Stimulated activated CD4-positive, alpha-beta T cell treated with anti-CD3 and anti-CD28 coated beads, Interleukin-4, amount 100 ng/mL, for 1 hour (primary cell): ENCODE measurements at places on chromosomes 16 and 17.

DNA sequence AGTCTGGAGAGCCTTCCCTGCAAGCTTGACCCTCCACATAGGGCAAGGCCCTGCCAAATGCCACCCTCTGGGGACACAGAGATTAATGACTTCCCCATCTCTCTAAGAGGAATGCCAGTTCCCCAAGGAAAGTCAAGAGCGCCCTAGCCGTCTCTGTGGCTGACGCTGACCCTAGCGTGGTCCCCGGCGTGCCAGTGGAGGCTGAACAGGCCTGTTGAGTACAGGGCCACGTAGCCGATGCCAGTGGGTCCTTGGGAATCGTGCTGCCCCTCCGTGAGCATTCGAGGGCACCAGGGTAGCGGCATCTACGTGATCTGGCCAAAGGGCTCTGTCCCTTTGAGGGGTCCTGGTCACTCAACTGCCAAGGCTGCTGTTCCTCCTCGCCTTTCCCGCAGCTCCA is 17.2 kb downstream of the TMEM204 start:
- no peak for DNase-seq

DNA sequence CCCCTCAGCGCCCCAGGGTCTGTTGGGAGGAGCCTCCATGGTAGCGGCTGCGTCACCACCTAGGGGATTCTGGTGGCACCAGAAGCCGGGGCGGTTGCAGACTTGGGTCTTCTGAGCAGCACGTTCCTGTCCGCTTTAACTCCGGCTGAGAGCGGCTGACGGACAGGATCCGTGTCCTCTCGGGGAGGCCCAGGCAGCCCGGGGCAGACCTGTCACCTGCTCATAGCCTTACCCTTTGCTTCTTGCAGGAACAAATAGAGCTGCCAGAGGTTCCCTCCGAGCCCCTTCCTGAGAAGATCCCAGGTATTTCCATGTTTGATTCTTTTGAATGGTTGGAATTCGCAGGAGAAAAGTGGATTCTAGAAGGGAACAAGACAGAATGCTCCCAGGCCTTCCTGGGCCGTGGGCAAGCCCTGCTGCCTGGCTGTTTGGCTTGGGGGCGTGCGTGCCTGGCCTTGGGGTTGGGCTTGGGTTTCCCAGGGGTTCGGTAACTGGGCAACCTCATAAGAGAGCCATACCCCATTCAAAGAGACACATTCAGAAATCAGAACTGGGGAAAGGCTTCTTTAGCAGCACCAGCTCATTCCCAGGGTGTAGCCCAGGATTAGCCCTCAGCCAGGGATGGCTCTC is 6.6 kb downstream of the CHMP6 start:
- no peak for DNase-seq

GRCh38 chr16:10972108-10972818 is 27.9 kb downstream of the CLEC16A start:
- no peak for DNase-seq

DNA sequence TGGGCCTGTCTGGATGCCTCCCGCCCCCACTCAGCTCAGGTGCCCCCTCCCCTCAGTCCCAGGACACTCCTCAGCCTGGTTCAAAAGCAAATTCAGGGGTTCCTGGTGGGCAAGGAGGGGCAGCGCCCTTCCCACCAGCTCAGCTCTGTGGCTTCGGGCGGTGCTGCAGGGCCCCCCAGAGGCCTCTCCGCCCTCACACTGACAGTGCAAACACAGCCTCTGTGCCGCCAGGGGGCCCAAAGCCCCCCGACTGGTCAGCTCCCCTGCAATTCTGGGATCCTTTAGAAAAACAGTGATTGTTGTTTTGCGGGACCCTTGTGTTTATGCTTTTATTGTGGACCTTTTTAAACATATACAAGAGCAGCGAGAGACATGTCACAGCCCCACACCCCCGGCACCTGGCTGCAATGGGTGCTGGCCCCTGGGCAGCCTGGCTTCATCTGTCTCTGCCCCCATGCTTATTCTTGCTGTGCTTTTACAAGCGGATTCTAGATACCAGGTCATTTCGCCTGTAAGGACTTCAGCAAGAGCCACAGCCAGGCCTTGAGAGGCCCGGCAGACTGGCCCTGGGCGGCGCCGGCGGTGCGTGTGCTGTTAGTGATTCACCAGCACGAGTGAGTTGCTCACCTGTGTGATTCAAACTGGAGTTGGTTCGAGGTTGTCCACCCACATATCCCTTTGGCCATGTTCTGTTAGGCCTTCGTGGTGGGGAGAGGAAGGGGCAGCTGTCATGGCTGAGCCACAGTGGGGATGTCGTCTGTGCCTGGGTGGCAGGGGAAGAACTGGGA is 21.2 kb downstream of the ZNF469 start:
- no peak for DNase-seq

- DNase-seq, result no peak
Measured at GRCh38 chr17:70217571-70217970, 48.2 kb downstream of the KCNJ2 start.

DNA sequence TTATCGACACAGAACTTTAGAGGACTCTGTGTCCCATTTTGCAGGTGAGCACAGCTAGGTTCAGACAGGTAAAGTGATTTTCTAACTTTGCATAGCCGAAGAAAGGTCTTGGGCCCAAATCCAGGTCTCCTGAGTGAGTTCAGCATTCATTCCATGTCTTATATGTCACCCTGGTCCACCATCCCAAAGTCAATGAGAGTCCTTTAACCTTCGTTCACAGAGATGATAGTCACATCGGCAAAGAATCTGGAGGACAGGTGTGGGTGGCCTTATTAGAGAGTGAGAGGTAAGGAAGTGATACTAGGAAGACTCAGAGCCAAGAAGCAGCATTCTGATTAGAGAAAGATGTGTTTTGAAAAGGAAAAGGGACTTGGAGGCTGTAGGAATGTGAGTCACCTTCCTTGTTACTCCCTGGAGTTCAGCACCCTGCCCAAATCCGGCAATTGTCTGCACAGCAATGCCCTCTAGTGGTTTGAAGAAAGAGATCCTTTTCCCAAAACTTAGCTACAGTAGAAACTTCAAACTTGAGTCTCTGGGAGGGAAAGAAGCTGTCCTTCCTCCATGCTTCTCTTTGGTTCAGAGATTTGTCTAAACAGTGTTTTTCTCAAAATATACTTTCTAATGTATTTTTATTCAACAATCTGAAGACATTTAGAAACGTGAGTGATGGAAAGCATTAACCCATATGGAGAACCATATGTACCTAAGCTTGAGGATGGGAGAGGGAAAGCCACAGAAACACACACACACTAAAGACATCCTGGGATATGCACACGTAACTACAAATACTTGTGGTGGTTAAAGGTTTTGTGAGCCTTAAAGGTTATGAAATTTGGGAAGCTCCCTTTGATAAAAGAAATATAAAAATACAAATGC is 96.4 kb upstream of the SHISA6 start:
- no peak for DNase-seq

GRCh38 chr17:41870627-41871026 is 5.4 kb upstream of the KLHL11 start:
- DNase-seq, result no peak

DNA sequence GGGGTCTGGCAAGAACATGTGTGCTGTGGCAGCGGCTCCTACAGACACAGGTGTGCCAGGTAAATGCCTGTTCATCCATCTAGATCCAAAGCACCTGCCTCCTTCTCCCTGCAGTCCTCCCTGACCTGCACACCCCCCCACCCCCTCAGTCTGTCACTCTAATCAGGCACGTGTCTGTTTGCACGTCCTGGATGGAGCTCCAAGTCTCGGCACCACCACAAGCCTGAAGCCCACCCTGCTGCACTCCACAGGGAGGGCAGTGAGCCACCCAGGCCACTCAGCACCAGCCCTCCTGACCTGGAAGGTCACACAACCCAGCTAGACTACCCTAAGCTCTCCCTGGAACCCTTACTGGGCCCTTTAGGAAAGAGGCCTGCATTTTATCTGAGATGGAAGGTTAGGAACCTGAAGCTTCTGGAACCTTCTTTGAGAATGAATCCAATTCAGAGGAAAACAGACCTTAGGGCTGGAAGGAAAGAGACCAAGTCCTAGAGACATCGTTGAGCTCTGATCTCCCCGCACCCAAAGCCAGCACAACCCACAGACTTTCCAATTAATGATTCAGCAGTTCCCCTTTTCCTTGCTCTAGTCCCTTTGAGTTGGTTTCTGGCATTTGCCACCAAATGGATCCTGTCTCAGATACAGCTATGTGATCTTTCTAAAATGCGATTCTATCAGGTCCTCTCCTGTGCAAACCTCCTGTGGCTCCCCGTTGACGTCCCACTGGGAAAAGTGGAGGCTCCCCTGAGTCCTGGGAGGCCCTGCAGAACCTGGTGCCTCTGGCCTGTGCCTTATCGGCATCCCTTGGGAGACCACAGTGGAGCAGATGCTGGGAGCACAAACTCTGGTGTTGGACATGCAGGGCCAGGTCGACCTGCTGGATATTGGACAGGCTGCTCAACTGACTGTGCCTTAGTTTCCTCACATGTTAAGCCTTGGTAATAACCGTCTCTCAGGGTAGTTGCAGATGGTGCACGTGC is 67.9 kb downstream of the PRMT7 start:
- no peak for DNase-seq

GRCh38 chr16:88455610-88456355 is 2.7 kb downstream of the ZFPM1 start:
- DNase-seq, result peak; percentile 77
